OCI-M1 (cell line): ENCODE measurements at places on chromosomes 5 and 9.

DNA sequence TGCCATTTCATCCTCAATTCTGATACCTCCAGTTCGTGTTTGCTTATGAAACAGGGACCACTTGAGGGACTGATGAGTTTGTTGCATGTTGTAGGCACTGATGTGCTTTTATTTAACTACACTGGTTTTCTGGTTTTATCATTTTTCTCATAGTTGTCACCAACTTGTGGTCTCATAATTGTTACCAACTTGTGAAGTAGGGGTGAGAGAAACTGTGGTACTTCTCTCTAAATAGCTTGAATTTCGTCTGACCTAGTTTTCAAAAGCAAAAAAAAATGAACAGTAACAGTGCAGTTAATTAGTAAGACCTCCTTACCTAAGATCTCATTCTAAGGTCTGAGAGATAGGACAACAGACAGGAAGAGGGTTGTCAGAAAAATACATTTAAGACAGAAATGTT, 78.0 kb downstream of the ANXA2R start:
- no peak for DNase-seq

DNA sequence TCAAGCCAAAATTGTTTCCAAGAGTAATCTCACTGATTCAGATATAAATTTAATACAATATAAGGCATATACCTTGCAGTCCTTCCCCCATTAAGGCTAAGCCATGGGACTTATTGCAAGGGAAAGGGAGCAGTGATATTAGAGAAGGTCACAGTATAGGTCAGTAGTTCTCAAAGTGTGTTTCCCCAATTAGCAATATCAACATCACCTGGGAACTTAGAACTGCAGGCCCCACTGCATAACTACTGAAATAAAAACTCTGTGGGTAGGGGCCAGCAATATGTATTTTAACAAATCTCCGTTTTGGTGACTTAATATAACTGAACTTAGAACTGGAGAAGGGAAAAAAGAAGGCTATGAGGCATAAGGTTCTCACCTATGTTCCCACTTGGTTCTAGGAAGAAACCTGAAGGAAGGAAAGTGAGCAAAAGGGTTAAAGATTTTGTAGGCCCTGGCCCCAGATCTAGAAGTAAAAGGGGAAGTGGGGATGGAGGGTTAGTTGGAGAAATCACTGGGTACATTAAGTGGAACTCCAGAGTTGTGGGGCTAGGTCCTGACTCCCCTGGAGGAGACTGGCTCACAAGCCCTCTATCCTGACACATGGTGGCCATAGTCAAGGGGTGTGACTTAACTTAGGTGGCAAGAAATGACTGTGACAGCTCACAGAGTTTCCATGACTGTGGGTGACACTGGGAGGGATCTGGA, 40.7 kb downstream of the WDR36 start:
- peak; percentile 14 for DNase-seq

GRCh38 chr9:17159469-17159868, 24.6 kb downstream of the CNTLN start:
- no peak for DNase-seq

GRCh38 chr9:93531374-93531773, 45.0 kb upstream of the PHF2 start:
- no peak for DNase-seq

- peak; percentile 1 for DNase-seq
Observed at GRCh38 chr9:18703151-18703900, 229.4 kb downstream of the ADAMTSL1 start.

DNA sequence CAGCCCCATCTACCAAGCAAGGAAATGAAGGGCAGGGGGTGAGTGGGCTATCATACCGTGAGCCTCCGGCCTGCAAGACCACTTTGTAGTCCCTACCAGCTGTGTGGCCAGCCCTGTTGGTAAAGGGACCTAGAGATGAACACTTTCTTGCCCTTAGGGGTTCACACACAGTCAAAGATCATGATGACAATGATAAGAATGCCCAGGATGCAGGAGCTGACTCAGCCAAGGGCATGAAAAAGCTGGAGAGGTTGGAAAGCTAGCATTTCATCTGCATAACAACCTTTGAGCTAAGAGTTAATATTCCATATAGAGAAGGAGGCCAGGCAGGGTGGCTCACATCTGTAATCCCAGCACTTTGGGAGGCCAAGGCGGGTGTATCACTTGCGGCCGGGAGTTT, 19.2 kb upstream of the FGFR4 start:
- DNase-seq = no peak

GRCh38 chr5:148465381-148466235, 81.8 kb downstream of the FBXO38 start:
- DNase-seq = no peak

DNA sequence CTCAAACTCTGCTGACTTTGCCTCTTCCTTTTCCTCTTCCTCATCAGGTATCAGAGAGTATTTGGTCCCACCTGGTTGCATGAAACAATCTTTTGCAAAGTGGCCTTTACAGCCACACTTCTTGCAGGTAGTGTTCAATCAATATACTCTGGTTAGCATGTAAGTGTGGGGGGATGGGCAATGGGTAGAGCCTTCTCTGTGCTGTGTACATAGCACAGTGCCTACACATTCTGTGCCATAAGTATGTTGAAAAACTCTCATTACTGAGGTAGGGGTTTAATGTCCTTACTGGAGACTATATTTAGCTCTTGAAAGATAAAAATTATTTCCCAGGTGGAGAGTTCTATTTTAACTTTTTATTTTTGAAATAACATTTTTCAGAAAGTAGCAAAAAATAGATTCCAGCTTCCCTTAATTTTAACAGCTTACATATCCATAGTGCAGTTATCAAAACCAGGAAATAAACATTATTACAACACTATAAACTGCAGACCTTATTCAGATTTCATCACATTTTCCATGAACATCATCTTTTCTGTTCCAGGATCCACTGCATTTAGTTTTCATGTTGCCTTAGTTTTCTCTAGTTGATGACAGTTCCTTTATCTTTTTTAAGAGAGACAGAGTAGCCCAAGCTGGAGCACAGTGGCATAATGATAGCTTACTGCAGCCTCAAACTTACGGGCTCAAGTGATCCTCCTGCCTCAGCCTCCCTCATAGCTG, 15.1 kb downstream of the TTC1 start:
- DNase-seq = no peak

- DNase-seq = no peak
Observed at GRCh38 chr9:113798062-113799030, 77.8 kb upstream of the ZNF618 start.

- no peak for DNase-seq
Observed at GRCh38 chr5:116613445-116613844, 38.8 kb upstream of the SEMA6A start.

- no peak for DNase-seq
Observed at GRCh38 chr9:88723751-88724150, 188.8 kb downstream of the NXNL2 start.

DNA sequence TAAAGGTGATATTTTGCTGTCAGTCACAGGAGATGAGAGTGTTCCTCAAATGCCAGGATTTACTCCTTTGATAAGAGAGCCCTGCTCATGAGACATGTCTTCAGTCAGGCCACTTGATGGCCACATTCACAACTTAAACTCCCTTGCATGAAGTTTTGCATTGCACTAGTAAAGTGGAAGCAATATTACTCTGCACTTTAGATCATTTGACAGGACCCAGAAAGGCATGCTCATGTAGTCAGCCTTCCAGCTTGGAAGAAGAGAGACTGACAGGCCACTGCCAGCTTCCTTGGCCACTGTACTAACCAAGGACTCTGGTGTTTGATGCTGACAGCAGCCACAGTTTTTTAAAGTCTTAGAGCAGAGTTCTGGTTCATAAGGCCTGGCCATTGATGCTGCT, 42.6 kb downstream of the NPR3 start:
- peak; percentile 7 for DNase-seq

- DNase-seq = no peak
Observed at GRCh38 chr5:122351416-122352157, 39.5 kb downstream of the SNCAIP start.

GRCh38 chr9:36036780-36037548, at the start of gene RECK:
Gene RECK (plus strand): TSS chr9:36036913. CDS start chr9:36036999, 86 bp downstream.
- DNase-seq = peak; percentile 32

- peak; percentile 7 for DNase-seq
Observed at GRCh38 chr9:98993570-98993945, 49.9 kb downstream of the COL15A1 start.

DNA sequence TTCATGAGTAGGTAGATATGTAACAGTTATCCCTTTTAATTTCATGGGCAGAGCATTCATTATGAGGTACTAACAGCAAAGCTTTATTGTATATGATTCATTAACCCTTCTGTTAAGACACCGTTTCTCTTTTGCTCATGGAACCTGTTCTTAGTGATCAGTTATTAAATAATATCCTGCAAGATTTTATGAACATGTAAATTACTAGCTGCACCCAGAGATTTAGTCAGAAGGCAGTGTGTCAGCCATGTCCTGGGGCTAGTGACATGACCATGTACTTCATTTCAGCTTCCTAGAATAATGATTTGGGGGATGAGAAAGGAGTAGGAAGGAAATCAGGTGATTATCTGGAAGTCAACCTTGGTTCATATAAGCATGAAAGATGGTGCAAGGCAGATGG, 7.0 kb downstream of the MAST4 start:
- DNase-seq = no peak

DNA sequence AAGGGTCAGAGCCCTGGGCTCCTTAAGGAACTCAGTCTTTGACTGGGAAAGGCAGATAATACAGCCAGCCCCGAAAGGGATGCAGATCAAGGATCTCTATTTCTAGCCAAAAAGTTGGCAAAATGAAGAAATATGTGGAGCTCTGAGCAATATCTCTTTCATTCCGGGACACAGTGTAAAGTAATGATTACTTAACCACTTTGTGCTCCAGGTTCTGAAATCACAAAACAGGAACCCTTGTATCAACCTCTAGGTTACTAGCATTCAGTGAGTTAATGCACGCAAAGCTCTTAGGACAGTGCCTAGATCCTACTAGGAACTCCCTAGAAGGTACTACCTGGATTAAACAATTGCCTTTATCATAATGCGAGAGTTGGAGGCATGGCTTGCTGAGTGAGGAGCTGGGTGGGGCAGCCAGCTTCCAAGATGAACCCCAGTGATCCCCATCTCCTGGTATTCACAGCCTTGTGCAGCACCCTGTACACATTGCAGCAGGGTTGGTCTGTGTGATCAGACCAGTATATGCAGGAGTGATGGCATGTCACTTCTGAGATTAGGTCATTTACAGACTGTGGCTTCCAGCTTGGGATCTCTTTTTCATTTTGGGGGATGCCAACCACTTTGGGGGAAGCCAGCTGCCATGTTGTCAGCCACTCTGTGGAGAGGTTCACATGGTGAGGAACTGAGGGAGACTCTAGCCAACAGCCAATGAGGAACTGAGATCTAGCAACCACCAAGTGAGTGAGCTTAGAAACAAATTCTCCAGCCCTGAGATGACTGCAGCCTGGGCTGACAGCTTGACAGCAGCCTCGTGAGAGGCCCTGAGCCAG, 103.1 kb upstream of the SLC44A1 start:
- peak; percentile 20 for DNase-seq

DNA sequence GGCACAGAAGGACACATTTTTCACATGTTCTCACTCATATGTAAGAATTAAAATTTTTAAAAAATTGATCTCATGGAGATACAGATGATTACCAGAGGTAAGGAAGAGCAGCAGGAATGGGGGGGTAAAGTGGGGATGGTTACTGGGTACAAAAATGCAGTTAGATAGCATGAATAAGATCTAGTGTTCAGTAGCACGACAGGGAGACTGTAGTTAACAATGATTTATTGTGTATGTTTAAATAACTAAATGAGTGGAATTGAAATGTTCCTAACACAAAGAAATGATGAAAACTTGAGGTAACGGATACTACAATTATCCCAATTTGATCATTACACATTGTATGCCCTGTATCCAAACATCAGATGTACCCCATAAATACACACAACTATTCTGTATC, 15.2 kb upstream of the TGFBI start:
- DNase-seq = no peak

- DNase-seq = no peak
Observed at GRCh38 chr9:123175854-123176629, 92.3 kb downstream of the STRBP start.

- DNase-seq = no peak
Observed at GRCh38 chr5:146427619-146427997, 19.5 kb upstream of the TCERG1 start.

GRCh38 chr5:168598639-168599038, 19.5 kb upstream of the PANK3 start:
- DNase-seq = no peak

DNA sequence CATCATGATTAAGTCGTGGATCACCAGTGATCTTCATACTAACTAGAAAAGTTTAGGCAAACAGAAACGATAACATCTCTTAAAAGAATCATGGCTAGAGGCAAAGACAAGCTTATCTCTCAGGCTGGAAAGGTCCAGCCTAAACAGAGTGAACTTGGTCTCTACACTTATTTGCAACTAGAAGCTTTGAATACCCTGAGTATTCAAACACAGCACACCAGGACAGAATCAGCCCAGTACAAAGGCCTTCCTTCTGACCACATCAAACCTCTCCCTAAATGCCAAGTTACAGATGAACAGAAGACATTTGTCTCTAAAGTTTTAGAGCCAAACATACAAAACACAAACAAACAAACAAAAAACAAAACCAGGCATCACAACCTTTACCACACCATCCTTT, 57.2 kb downstream of the ELAVL2 start:
- DNase-seq = no peak

DNA sequence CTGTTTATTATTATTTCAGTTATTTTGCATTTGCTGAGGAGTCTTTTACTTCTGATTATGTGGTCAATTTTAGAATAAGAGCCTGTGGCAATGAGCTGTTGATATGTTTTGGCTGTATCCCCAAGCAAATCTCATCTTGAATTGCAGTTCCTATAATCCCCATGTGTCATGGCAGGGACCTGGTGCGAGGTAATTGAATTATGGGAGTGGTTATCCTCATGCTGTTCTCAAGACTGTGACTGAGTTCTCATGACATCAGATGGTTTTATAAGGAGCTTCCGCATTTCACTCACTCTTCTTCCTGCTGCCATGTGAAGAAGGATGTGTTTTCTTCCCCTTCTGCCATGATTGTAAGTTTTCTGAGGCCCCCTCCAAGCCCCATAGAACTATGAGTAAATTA, 114.9 kb upstream of the SLCO6A1 start:
- no peak for DNase-seq

DNA sequence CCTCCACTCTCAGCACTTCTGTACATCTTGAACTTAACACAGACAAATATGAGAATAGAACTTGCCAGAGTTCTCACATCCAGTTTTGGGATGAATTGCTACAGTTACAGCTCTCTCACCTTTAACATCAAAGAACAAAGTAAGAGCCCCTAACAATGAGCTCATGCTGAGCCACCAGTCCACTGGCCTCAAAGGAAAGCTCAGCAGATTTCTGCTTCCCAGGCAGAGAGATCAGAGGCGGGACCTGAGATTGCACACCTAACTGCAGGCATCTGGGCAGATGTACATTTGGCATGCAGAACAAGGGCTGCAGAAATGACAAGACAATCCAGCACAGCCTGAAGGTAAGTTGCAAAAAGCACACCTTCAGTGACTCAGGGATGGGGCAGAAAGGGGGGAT, 300.9 kb downstream of the MRPS30 start:
- no peak for DNase-seq

- DNase-seq = peak; percentile 93
Observed at GRCh38 chr9:136587145-136587943, 41.5 kb upstream of the NOTCH1 start.
